Aorta (tissue), 5 donors: ENCODE measurements at places on chromosomes 2 and 18. TPM values are rescaled to one million over a fixed set of nuclear protein-coding genes. Genes with fewer than 3 reads are reported as not detected.
A peak's percentile ranks its signal among the peaks of the same experiment; 100 is the strongest.

- no peak for DNase-seq
Observed at GRCh38 chr2:74628538-74629105, 19.5 kb downstream of the M1AP start.

The CAPN14 gene
- total RNA-seq: 0.21 TPM

GRCh38 chr2:9162841-9163240, 43.8 kb upstream of the ASAP2 start:
- no peak for DNase-seq

DNA sequence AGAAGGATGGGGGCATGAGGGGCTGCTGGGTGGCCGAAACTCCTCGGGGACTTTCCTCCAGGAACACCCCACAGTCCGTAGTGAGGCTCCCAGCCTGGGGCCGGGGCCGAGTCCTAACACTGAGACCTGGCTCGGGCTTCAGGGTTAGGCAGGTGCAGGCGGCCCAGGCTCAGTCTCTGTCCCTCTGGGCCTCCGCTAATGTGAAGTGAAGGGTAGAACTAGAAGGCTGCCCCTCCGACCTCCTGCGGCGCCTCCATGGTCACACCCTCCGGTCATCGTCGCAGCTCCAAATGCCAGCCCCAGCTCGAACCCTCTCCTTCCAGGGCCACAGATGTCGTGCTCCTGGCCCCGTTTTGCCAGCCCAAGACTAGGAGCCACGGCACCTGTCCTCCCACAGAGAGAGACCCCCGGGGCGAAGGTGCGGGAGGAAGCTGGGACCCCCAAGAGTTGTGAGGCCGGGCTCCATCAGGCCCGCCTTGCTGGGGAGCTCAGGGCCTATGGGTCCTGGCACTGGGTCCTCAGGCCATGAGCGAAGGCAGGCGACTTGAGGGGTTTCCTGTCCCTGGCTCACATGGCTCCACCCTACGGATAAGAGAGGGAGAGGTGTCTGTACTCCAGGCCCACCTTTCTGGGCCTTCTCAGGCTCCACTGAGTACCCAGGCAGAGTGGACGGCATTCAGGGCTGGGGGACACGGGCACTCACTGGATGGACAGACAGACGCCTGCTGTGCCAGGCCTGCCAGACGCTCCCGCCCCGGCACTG, 797 bp downstream of the ANO7 start:
- no peak for DNase-seq

DNA sequence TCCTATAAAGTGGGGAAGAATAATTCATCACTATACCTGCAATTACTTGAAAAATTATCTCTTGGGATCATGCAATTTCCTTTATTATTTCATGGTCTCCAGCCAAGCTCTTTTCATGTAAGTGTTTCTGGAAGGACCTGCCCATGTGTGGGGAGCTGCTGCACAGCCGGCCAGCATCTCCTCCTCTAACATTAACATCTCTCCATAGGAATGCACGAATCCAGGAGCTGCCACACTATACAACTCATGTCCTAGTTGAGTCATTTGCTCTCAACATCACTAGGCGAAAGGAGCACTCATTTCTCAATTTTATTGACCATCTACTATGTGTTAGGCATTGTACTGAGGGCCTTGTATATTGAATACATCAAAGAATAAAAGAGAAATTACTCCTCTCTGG, 144.3 kb upstream of the ERBB4 start:
- DNase-seq: no peak

The PLEKHM3 gene
- total RNA-seq: 18.9 TPM

The ACMSD gene
- total RNA-seq: not detected

- no peak for DNase-seq
Observed at GRCh38 chr2:237449193-237449881, 35.4 kb upstream of the COL6A3 start.

GRCh38 chr2:146879882-146880281, 964.9 kb upstream of the ACVR2A start:
- no peak for DNase-seq

The CXCR4 gene
- 23.7 TPM for total RNA-seq

DNA sequence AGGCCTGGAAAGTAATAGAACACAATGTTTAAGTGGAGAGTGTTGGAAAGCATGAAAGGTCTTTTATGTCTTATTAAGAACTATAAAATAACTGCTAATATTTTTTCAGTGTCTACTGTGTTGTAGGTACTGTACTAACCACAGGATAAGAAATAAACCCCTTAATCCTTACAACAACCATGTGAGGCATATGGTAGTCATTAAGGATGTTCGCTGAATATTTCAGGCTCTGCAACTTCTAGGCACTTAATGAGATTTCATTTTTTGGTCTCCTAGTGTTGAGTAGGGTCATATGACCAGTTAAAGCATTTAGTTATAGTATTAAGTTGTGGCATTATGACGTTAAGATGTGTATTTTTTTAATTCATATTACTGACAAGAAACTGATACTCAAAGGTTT, 346.6 kb upstream of the KCNH7 start:
- no peak for DNase-seq

DNA sequence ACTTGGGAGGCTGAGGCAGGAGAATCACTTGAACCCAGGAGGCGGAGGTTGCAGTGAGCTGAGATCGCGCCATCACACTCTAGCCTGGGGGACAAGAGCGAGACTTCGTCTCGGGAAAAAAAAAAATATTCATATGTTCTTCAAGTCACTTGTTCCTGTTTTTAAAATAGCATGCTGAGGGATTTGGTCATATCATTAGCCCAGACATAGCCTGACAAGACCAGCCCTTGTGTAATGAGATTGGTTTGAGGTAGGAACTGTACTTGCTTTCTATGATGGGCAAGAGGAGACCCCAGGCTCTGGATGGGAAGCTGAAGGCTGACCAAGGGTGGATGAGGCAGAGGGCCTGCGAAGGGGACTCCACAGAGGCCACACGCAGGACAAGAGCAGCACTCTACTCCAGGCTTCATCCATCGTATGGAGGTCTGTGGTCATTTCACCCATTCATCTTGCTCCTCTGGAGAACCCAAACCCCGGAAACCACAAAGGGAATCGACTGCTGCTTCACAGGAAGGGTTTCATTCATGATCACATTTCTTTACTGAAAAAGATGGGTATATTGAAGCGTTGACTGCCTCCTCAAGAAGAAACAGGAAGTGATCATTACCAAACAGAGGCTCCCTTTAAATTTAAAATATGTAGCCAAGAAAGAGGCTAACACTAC, 87.1 kb upstream of the ZNF397 start:
- DNase-seq: no peak

DNA sequence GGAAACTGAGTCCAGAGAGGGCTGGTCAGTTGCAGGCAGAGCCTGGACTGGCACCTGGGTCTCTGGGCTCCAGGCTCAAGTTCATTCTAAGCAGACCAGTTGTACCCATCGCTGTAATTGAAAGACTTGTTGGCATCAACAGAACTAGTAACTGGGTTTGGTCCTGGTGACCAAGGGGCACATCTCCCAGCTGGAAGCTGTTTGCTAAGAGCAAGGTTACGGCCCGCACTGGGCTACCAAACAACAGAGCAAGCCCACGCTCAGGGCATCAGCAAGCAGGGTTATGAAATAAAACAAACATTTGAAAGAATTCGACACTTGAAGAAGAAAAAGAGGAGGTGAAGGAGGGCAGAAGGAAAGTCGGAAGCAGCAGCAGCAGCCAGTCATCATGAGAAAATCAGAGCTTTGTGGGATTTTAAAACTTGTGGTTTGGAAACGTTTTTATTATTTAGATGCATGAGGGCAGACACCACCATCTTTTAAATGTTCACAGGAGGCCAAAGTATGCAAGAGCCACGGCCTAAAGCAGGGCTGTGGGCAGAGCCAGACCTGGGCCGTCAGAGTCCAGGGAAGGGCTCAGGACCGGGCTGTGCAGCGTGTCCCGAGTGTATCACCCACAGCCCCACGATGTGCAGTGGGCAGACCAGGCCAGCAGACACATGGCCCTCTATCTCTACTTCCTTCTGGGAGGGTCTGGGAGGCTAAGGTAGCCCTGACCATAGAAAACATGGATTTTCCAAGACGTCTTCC, 220.3 kb downstream of the BCL2 start:
- DNase-seq: no peak

DNA sequence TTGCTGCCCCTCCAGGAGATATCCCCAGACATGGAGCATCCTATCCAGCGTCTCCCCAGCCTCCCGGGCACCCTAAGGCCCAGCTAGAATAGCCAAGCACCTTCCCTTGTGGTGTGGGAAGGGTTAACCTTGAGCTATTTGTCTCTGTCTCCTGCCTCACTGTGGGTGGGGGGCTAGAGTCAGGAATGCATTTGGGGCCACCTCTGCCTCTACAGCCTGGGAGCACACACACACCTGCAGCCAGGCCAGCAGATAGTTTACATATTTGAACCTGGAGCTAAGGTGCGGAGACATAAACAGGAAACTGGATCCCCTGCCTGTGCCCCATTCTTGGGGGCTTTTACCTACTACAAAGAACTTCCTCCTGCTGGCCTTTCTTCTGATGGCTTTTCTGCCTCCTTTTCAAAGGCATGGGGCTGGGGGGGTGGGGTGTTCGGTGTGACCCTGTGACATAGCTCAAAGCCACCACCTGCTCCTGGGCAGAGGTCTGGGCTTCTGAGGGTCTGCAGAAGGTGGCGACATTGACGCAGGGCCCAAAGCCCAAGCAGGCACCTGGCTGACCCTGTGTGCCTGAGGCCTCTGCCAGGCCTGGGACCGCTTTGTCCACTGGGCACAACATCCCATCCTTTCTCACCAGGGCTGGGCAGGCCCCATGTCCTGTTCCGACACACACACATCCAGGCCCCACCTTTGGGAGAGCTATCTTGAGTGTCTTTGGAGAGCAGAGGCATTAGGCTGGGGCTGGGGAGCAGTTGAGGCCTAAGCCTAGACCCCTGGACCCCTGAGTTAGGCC, 34.2 kb downstream of the EMX1 start:
- DNase-seq: no peak

The FAM161A gene
- 2.4 TPM for total RNA-seq

DNA sequence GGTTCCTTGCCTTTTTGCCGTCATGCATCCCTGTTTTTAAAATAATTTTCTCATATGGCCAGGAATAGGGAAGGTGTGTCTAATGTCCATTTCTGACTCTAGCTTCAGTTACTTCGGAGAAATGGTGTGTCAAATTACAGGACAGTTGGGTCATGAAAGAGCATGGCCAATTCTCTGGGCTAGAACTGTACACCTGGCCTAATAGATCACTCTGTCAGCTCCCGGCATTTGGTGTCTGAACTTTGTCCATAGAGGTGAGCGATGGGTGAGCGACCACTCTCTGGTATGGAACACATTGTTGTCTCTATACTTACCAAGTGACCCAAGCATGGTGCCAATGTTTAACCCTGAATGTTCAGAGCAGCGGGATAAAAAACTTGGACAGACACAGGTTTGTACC, 38.3 kb upstream of the ASB18 start:
- no peak for DNase-seq

The TRABD2A gene
- 2.2 TPM for total RNA-seq

The HTRA2 gene
- 31.9 TPM for total RNA-seq

The ALLC gene
- not detected for total RNA-seq

- DNase-seq: no peak
Observed at GRCh38 chr2:28359222-28360057, 33.2 kb upstream of the FOSL2 start.

The MATN3 gene
- total RNA-seq: 1.8 TPM

The GRB14 gene
- 5.1 TPM for total RNA-seq

- no peak for DNase-seq
Observed at GRCh38 chr2:45643095-45643494, 8.4 kb upstream of the PRKCE start.

The RNU2-63P gene
- total RNA-seq: 3.3 TPM

DNA sequence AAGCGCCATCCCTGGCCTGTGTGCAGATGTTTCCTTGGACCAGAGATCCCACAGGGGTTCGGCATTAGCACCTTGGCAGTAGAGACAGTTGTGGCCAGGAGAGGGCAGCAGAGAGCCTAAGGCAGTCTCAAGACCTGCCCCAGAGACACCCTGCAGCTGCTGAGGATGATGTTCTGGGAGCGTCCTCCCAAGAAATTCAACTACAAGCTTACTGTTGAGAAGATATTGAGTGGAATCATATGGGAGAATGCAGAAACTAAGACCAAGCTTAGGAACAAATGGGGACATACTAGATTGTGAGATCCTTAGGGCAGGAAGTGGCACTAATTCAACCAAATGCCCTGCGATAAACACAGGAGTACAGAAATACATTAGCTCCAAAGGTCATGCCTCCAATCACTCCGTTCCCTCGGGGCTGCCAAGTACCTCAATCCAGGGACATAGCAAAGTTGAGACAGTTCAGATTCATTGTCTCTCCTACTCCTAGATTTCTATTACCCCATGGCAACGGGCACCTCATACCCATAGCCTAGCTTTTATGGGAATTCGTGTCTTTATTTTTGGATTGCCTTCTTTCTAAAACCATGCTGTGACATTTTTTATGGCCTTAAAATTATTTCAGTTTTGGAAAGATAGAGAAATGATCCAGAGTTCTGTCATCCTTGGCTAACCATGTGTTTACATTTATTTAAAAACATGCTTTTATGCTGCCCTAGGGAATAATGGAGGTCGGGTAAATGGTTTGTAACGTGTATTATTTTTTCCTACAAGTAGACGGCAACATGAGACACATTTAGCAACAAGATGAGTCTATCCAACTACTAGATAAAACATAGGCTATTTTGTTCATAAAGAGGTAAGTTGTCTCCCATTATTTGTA, 2.2 kb upstream of the ERMN start:
- peak; percentile 87 for DNase-seq

GRCh38 chr2:176463546-176463945, 194.3 kb downstream of the MTX2 start:
- no peak for DNase-seq

GRCh38 chr2:151534001-151534400, 124.3 kb downstream of the RIF1 start:
- DNase-seq: no peak

The IL1A gene
- not detected for total RNA-seq

The NOSTRIN gene
- 45.3 TPM for total RNA-seq

The CHMP1B gene
- total RNA-seq: 33.0 TPM

- no peak for DNase-seq
Observed at GRCh38 chr2:107569496-107569895, 257.2 kb upstream of the RGPD4 start.

The SLC38A11 gene
- total RNA-seq: 1.4 TPM

GRCh38 chr2:37920570-37920969, 4.5 kb upstream of the RMDN2 start:
- no peak for DNase-seq

- DNase-seq: no peak
Observed at GRCh38 chr2:28334527-28334894, 58.1 kb upstream of the FOSL2 start.
